ENCODE measurements at places on chromosomes 2 and 18.

- DNase-seq, result no peak
Measured at GRCh38 chr18:61333271-61333745, at the start of gene CDH20. CDH20 (plus strand) TSS chr18:61333430.

DNA sequence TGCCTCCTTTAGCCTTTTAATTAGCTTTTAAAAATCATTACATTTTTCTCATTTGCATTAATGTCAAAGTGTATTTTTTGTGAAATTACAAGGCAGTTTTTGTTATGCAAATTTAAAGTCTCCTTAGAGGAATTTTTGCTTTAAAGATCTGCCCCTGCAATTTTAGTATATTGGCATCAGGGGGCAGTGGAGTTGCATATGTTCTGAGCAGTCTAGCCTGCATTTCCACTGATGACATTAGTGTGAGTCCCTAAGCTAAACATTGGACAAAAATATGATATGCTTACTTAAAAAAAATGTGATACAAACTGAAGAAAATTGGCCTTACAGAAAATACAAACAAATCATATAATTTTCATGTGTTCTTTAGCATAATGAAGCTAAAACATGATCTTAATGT is 426.5 kb downstream of the SLC4A3 start:
- no peak for DNase-seq

DNA sequence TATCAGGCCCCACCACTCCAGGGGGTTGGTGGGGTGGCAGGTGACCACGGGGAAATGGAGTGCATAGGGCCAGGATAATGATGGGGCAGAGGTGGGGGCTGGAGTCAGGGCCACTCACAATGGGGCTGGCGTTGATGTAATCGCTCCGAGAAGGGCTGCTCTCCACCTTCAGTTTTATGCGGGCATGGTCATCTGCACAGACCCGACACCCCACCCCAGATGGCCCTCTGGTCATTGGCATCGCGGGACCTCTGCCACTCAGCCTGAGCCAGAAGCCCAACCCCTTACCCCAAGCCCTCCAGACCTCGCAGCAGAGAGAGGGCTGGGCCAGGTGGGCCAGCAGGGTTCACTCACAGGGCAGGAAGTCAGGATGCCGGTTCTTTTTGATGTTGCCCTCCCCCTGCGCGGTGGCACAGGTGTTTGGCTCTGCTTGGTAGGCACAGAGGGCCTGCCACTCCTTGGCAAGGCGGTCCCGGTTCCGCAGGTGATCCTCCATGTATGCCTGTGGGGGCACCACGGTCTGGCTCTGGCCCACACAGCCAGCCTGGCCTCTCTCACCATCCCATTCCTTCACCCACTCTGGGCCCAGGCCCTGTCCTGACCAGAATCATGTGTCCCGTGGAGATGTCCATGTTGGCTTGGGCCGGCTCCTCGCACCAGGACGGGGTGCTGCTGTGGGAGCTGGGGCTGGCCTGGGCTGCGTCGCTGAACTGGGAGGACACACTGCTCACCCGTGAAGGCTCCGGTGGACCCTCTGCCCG is 12.4 kb downstream of the PTPRN start:
- no peak for DNase-seq

DNA sequence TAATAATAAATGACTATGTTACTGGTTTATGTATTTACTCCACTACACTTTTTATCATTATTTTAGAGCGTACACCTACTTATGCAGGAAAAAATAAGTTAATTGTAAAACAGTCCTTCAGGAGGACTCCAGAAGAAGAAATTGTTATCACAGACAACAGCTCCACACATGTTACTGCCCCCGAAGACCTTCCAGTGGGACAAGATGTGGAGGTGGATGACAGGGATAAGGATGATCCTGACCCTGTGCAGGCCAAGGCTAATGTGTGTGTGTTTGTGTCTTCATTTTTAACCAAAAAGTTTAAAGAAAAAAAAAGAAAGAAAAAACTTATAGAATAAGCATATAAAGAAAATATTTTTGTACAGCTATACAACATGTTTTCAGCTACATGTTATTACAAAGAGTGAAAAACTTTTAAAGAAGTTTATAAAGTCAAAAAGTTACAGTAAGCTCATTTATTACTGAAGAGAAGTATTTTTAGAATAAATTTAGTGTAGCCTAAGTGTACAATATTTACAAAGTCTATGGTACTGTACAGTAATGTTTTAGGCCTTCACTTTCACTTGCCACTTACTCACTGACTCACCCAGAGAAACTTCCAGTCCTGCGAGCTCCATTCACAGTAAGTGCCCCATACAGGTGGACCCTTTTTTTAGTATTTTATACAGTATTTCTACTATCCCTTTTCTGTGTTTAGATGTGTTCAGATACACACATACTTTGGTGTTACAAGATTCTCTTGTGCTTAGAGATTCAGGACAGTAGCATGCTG is 7.5 kb downstream of the TGFBRAP1 start:
- DNase-seq, result peak; percentile 12

DNA sequence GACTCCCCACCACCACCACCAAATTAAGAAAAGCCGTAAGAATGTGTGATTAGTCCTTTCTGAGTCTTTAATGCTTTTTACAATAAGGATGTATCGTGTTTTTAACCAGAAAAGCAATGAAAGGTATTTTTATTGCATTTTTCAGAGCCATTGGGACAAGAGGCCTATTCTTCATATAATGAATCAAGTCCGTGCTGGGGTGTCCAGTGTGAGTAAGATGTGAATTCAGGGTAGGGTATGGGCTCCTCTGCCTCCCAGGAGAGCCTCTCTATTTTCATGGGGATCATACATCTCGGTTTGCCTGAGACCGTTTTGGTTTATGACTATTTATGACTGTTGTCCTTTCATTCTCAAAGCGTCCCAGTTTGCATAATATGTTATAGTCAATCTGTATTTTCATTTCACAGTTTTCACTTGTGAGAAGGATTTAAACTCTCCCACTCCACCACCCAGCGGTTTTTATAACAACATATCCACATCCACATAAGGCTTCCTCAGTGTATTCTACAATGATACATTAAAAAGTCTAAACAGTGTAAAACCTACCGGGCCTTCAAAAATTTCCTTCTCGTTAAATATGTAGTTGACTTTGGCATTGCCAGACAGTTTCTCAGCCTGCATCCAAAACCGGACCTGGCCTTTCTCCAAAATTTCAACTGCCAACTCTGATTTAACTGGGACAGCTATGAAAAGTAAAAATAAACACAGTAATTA is 80.8 kb upstream of the LPIN2 start:
- DNase-seq, result no peak

GRCh38 chr2:48519593-48519992 is 10.4 kb upstream of the STON1 start:
- no peak for DNase-seq

GRCh38 chr2:166895243-166895642 is 7.0 kb downstream of the XIRP2 start:
- DNase-seq, result no peak

DNA sequence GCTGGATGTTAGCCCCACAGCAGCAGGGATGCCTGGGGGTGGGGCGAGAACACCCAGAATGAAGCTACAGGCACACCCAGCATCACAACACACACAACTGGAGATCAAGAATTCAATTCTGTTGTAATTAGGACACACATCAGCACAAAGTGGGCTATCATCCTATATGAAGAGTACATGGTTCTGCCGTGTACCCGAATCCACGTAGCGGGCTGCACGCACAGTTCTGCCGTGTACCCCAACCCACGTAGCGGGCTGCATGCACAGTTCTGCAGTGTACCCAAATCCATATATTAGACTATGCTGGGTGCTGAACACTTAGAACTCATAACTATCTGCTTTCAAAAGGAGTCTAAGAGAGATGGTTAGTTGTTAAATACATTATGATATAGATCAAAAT is 86.5 kb downstream of the EIPR1 start:
- DNase-seq, result no peak

DNA sequence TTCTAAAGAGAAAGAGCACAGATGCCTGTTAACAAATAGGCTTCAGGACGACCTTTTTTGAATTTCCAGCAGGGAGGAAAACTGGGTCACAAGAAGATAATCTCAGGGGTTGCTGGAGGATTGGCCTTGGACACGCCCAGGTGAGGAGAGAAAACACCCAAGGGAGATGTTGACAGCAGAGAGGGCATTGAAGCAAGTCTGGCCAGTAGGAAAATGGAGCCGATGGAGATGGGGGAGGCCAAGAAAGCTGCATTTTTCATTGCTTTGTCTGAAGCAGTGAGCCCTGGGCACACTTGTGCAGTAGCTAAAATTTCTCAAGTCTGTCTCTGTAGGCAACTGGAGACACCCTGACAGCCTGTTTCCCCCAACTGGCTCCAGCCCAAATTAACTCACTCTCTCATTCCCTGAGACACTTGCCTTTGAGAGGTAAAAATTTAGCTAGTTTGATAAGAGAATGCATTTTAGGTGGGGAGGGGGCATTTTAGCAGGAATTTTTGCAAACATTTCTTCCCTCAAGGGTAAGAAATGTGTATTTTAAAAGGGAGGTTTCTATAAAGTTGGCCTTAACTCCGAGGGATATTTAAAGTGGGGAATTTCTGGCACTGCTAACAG is 165.5 kb downstream of the TGIF1 start:
- no peak for DNase-seq

- DNase-seq, result no peak
Measured at GRCh38 chr2:238475034-238475433, 48.3 kb downstream of the ASB1 start.

Data from HCEC 1CT (cell line).